Activated T-helper 1 cell treated with Interleukin-2 at 50 U/mL for 16 hours (primary cell): ENCODE measurements at places on chromosomes 11 and 22.

DNA sequence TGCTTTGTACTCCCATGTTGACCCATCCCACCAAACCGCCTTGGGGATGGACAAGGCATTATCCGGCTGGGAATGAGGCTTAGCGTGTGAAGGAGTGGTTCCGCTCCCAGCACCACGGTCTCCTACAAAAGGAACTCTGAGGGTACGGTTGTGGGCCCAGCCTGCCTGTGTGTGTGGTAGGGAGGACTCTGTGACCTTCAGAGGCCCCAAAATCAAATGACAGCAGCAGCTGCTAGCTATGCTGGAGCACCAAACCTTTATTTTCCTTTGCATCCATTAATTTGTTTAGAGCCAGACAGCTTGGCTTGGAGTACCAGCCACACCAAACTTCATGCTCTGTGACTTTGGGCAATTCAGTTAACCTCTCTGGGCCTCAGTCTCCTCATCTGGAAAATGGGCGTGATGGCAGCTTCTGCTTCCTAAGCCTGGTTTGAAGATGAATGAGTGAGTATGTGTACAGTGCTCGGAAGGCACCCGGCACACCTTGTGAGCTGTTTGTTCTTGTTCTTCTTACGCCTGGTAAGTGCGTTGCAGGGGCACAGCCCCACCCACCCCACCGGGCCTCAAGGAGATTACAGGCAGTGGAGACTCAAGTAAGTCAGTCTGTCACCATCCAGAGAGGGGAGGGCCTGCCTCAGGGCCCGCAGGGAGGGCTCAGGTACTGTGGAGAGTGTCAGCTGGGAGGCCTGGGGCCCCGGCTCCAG lies 25.3 kb downstream of the MB start:
- DNase-seq, result no peak

- DNase-seq, result no peak
Measured at GRCh38 chr11:36010010-36010740, 66.3 kb downstream of the LDLRAD3 start.

- DNase-seq, result no peak
Measured at GRCh38 chr11:94305146-94305545, 766 bp downstream of the IZUMO1R start.

- no peak for DNase-seq
Measured at GRCh38 chr11:61720597-61720996, 31.8 kb upstream of the MYRF start.

DNA sequence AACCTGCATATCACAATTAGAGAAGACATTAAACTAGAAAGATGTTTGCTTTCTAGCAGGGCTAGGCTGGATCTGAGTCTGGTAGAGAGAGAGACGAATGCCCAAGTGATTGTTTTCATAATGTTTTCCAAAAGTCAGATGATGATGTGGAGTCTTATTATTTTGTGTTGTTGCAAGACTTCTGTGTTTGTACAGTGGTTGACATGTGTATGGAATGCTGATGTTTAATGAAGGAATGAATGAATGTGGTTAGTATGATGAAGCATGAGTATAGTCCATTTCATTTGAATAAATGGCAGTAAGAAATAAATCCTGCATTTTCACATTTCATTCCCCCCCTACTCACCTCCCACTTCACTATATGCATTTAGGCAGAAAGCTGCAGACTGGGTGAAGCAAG lies 69.6 kb downstream of the PPP2R1B start:
- DNase-seq, result no peak

- DNase-seq, result no peak
Measured at GRCh38 chr11:104944076-104944475, 24.3 kb downstream of the CASP4 start.

GRCh38 chr11:59191095-59191494 lies 19.2 kb downstream of the DTX4 start:
- DNase-seq, result no peak

DNA sequence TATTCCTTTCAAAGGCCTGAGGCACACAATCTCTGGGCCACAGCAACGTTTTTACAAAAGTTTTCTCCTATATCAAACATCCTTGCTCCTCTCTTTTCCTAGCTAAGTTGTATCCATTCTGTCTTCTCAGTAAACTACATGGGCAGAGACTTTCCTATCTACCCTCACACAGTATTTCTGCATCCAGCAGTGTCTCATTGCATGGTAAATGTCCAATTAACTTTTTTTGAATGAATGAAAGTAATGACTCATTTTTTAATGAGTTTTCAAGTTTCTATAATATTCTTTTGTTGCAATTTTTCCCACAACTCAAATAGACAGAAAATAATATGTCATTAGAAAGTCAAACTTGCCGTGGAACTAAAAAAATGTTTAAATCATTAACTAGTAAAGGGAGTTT lies 688.6 kb downstream of the JRKL start:
- no peak for DNase-seq

DNA sequence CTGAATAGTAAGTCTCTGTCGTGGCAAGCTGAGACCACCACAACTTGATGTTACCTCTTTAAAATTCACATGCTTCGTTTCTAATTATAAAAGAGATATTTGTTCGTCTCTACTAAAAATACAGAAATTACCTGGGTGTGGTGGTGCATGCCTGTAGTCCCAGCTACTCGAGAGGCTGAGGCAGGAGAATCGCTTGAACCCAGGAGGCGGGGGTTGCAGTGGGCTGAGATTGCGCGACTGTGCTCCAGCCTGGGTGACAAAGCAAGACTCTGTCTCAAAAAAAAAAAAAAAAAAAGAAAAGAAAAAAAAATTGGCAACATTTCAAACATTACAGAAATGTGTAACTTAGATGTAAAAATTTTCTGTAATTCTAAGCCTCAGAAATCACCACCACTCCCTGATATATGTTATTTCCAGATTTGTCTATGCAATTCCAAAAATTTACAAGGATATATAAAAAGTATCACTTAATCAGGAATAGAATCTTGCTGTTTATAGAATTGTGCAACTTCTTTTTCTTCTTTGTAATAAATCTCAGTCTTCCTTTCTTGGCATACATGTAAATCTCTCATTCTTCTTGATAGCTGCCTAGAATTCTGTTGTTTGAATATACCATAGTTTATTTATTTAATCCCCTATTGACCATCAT lies 37.3 kb downstream of the C11orf96 start:
- no peak for DNase-seq

DNA sequence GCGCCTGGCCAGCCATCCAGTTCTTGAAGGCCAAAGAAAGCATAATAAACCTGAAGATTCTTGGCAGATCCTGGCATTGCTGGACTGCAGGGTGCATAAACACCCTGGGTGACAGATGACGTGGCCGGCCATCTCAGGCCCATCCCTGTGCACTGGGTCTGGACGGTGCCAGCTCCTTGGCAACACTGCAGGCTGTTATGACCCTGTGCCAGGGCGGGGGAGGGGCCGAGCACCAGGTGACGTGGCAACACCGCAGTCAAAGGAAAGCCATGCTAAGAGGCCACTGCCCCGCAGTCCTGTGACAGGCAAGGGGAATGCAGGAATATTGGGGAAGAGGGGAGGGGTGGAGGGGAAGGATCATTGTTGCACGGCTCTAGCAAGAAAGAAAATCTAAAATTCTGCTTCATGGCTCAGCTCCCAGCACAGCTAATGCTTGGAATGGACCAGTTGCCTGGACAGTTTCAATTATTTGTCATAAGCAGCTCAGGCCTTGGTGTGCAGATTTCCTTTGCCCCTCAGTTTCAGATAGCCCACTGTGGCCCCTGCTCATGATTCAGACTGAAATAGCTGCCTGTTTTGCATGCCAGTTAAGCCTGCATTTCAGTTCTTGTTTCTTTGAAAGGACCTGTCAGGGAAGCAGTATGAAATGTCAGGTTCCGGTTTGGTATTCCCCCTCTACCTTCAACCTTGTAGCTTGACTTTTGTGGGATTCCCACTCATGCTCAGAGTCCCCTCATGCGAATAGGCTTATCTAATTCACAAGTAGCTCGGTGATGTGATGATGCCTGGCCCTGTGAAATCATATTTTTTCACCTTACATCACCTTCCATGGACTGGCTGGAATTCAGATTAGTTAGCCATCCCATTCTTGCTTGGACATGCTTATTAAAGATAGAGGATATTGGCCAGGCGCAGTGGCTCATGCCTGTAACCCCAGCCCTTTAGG lies 29.7 kb upstream of the DDX6 start:
- DNase-seq, result no peak

DNA sequence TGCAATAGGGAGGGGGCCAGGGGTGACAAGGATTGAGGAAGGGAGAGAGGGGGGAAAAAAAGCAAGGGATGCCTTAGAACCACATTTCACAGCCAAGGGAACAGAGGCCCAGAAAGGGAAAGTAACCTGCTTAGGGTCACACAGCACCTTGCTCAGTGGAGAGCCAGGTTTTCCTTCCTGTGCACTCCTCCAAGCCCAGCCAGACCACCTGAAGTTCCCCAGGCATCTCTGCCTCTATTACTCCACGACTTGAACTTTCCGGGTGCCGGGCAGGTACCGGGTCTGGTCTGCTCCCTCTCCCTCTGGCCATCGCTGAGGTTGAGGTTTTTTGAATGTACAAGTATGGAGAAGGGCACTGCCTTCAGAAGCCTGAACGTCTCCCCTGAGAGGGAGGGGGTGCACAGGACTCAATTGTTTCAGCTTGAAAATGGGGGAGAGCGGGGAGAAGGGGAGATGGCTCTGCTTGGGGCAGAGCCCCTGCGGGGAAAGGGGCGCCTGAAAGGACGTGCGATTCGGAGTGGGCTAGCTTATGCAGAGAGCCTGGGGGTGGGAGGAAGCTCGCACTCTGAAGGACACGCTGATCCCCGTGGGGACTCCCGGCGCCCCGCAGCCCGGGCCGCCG lies 516 bp upstream of the SERPINH1 start:
- DNase-seq, result no peak

GRCh38 chr11:39145346-39145745 lies 2314.1 kb downstream of the LRRC4C start:
- no peak for DNase-seq

- DNase-seq, result no peak
Measured at GRCh38 chr11:77207618-77208313, 79.7 kb downstream of the MYO7A start.

- no peak for DNase-seq
Measured at GRCh38 chr22:43313890-43314474, 29.2 kb downstream of the SCUBE1 start.

GRCh38 chr11:79353706-79354105 lies 87.1 kb downstream of the TENM4 start:
- no peak for DNase-seq

DNA sequence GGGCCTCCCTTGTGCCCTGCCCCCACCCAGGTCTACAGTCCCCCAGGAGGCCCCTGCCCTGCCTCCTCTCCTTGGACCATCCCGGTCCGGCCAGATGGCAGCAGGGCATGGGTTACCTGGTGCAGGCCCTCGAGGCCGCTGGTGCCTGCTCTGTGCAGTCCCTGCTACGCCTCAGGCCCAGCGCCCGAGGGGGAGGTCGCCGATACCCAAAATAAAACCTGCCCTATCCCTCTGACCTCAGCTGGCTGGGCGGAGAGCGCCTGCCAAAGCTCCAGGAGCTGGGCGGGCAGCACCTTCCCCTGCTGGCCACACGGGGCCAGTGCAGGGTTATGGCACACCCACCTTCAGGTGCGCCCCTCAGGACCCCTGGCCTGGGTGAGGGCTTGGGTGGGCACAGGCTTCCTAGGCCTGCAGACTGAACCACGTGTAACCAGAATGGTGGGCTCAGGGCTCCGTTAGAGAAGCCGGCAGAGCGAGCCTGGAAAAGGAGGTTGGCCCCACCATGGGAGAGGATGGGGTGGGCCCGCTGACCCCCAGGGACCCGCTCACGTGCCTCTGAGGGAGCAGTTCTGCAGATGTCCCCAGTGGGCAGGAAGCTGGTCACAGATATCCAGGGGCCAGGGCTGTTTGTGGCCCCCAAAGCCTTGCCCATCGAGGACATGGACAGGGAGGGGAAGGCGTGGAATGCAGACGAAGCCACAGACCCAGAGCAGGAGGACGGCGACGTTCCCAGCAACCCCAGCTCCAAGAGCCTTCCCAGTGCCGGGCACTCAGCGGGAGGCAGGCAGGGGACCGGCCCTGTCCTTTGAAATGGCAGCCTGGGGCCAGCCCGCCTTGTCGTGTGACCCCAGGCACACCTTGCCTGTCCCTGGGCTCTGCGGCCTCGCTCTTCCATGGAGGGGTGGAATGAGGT lies 1.7 kb upstream of the TNNT3 start:
- no peak for DNase-seq

GRCh38 chr22:32564170-32565001 lies 89.8 kb downstream of the FBXO7 start:
- no peak for DNase-seq

DNA sequence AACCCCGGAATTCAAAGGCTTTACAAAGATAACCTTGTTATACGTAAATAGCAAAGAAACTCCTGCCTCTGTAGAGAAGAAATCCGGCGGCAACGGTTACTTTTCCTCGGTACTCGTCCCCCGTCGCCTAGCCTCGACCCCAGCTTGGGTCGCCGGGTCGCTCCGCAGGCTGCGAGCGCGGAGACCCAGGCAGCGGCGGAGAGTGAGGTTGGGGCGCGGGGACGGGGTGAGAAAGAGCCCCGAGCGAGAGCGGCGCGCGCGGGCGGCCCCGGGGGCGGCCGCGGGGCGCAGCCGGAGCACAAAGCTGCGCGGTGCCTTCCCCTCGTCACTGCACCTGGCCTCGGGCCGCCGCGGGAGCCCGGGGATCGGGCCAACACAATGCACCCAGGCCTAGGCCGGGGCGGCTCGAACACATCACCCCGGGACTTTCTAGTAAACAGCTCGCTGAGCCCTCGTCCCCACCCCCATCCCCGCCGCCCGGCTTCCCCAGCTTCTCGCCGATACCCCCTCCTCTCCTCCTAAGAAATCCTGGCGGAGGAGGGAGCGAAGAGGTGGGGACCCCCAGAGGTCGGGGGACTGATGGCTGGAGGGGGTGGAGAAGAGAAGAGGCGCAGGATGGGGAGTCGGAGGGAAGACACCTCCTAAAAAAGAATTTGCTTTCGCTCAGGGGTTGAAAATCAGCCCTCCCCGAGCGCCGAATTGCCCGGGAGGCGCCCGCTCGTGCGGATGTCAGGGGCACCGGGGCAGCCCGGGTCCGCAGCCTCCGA lies 845 bp downstream of the MPPED2 start:
- DNase-seq, result no peak

DNA sequence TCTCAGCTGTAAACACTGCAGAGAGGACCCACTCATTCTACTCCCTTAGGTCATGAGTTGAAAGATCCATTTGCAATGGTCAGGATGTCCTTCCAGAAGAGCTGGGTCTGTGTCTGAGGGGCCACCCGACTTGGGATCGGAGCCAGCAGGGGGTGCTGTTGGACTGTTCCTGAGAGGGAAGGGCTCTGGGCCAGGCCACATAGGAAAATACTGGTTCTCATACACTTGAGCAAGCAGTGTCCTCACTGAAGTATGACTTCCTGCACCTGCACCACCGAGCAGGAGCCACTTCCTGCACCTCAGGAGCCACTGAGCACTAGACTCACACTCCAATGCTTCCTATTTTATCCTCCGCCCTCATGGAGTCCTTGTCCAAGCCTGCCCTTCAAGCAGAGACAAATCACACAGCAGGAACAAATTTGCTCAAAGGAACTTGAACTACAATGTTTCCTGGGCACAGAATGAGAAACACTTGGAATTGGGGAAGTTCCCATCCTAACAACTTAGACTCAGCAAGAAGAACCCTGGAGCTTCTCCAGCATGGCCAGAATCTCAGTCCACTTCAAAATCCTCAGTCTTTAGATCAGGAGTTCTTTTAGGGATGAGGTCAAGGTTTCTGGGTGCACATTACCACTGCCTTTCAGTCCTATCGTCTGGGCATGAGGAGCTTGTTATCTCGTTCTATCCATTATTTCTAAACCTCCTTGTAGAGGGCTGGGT lies 36.6 kb upstream of the VPREB1 start:
- peak; percentile 64 for DNase-seq
